NCI-H1436 (cell line): ENCODE measurements at places on chromosomes 3 and 15.

GRCh38 chr15:80568298-80568697, 126.8 kb upstream of the ABHD17C start:
- DNase-seq: no peak

DNA sequence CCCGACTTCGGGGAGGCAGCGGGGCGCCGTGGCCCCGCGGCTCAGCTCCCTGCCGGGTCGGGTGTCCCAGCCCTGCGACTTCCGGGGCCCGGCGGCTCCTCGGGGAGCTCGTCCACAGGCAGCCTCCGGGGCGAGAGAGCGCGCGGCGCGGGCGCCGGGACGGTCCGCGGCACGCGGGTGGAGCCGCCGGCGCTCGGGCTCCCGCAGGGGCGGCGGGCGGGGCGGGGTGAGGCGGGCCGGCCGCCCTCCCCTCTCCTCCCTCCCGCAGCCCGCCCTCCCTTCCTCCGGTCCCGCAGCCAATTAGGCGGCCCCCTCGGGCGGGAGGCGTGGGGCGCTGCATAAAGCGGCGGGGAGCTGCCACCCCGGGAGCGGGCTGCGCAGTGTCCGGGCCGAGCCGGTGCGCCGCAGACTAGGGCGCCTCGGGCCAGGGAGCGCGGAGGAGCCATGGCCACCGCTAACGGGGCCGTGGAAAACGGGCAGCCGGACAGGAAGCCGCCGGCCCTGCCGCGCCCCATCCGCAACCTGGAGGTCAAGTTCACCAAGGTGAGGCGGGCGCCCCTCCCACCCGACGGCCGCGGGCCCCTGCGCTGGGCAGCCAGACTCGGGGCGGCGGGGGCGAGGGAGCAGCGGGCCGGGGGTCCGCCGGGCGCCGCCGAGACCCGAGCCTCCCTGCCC, at the start of gene ALDH1A3:
Gene ALDH1A3 (plus strand): TSS at position 368 of the 675 bp plus-strand sequence. CDS start 77 bp downstream, at position 445.
- DNase-seq: no peak

GRCh38 chr3:132817646-132818177, 95.5 kb upstream of the NPHP3 start:
- DNase-seq: no peak

- DNase-seq: no peak
These were observed 74.0 kb downstream of the CHRNA7 start for GRCh38 chr15:32104061-32104995.

DNA sequence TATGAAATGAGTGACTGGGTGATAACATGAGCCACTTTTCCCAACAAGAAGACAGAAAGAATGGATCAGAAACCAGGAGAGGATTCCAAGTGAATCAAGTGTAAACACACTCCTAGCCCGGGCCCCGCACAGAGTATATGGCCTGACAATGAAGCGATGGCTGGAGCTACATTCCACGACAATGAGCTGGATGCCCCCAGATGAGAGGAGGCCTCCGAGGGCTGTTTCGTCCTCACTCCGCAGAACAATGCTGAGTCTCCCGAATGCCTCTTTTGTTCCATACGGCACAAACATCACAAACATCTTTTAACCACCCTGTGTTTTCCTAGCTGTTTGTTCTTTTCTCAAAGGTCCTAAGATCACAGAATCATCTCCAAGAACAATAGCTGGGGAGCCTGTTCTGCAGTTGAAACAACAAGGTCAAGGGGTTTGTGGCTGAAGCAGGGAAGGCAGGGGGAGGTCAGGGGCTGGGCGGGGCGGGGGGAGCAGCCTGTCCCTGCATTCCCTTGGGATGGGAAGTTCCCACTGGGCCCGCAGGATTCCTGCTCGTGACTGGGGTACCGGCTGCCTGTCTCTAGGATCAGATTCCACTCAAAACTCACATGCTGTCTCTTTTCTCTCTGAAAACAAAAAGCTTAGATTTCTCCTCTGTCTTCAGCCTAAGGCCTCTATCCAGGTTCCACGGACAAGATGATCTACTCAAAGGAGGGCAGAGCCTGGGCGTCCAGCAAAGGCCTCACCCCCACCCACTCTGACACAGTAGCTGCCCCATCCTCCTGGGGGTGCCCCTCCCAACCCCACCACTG, 151.3 kb downstream of the XXYLT1 start:
- no peak for DNase-seq

DNA sequence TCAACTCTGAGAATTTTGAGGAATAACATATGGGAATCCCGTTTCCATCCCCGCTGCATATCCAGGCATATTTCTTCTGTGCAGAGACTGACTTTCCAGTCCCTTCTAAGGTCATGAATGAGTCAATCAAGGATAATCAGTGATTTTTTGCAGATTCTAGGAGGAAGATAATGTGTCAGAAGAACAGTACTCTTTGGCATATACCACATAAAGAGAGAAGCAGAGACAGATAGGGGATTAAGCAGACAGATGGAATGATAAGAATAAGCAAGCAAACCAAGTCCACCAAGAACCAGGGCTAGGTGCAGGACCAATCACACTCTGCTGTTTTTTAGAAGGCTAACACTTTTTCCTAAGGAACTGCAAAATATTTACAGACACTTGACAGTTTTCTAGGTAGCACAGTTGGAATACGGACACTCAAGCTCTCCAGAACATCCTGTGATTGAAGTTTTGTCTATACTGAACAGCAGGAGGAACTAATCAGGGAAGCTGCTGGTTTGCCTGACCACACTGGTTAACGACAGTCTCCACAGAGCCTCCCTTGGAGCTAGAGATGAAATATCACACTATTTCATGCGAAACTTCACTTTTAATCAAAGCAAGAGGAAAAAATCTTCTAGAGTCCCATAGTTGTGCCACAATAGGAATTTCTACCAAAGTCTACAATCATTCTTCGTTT, 450.0 kb upstream of the KCNMB2 start:
- no peak for DNase-seq
